RWPE2 (cell line): ENCODE measurements at places on chromosomes 12 and 14.
A peak's percentile ranks its signal among the peaks of the same experiment; 100 is the strongest.

- no peak overlapping the region for H3K4me3 ChIP-seq
- peaks cover 77% of the 10 kb centered on the region for H3K4me1 ChIP-seq
- no peaks in the 10 kb centered on the region for H3K27me3 ChIP-seq
- H3K27ac ChIP-seq: peak overlapping the region; percentile 99
- H3K36me3 ChIP-seq: no peaks in the 10 kb centered on the region
Observed at GRCh38 chr14:68466491-68466977, 326.3 kb downstream of the ZFP36L1 start.

DNA sequence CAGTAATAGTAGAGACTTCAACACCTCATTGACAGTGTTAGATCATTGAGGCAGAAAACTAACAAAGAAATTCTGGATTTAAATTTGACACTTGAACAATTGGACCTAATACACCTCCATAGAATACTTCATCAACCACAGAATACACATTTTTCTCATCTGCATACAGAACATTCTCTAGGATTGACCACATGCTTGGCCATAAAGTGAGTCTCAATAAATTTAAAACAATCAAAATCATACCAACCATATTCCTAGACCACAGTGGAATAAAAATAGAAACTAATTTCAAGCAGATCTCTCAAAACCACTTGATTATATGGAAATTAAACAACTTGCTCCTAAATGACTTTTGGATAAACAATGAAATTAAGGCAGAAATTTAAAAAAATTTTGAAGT, 82.3 kb downstream of the SLC38A4 start:
- no peak overlapping the region for H3K27ac ChIP-seq
- no peak overlapping the region for H3K4me3 ChIP-seq
- DNase-seq: no peak
- no peaks in the 10 kb centered on the region for H3K27me3 ChIP-seq
- H3K4me1 ChIP-seq: no peaks in the 10 kb centered on the region

DNA sequence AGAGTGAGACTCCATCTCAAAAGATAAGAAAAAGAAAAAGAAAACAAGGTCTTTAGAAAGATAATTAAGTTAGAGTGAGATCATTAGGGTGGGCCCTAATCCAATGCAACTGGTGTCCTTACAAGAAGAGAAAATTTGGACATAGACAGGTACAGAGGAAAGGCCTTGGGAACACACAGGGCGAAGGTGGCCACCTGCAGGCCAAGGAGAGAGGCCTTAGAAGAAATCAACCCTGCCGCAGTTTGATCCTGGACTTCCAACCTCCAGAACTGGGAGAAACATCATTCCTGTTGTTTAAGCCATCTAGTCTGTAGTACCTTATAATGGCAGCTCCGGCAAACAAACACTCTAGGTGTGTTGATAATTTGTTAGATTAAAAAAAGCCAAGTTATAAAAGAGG, 491.9 kb downstream of the MED13L start:
- H3K27me3 ChIP-seq: no peaks in the 10 kb centered on the region
- H3K4me3 ChIP-seq: no peak overlapping the region
- H3K4me1 ChIP-seq: no peaks in the 10 kb centered on the region
- no peak overlapping the region for H3K27ac ChIP-seq
- DNase-seq: no peak
- H3K36me3 ChIP-seq: no peaks in the 10 kb centered on the region

DNA sequence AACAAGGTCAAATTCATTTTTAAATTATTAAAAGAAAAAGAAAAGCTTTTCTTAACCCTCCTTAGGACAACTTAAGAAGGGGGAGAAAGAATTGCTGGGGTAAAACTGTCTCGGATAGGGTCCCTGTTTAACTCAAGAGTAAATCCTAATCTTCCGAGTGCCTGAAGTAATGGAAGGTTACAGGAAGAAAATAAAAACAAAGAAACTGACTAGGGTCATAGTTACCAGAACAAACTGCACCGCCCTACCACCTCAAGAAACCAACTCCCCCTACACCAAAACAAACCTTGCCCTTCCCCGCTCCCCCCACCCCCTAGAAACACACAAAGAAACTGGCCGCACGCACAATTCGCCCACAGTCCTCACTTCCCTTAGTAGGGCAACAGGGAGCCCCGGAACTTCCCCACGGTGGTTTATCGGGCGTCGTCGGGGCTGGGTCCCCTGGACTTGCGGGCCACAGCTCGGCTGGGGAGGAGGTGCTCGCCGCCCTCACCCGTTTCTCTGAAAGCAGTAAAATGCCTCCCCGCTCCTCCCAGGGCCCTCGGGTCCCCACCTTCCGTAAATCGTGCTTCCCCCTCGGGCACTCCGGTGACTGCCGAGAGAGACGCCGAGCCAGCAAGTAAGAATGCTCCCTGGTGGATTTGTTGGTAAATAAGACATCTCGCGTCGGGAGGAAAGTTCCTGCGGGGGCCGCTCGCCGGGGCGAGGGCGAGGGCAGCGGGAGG, 2.4 kb downstream of the SINHCAF start:
- H3K27me3 ChIP-seq: no peaks in the 10 kb centered on the region
- H3K27ac ChIP-seq: peak overlapping the region; percentile 67
- H3K4me3 ChIP-seq: peak overlapping the region; percentile 60
- H3K36me3 ChIP-seq: no peaks in the 10 kb centered on the region

DNA sequence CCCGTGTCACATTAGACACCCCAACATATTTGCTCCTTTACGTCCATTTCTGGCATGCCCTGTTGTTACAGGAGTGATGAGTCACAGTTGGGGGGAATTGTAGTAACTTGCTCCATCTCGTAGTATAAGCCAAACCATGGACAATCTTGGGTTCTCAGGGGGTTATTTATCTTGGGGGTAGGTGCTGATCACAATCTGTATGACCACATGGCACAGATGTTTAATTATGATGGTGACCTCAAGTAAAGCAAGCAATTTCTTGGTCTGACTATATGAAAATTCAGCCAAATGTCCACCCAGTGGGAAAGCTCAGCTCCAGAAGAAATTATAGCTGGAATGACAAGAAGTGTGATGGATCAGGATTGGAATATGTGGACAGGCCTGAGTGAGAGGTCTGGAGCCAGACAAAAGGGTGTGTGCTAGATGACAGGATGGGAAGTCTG, 32.1 kb upstream of the STON2 start:
- H3K36me3 ChIP-seq: no peaks in the 10 kb centered on the region
- H3K27ac ChIP-seq: peak overlapping the region; percentile 44
- H3K4me3 ChIP-seq: no peak overlapping the region
- peaks cover 26% of the 10 kb centered on the region for H3K4me1 ChIP-seq
- no peaks in the 10 kb centered on the region for H3K27me3 ChIP-seq

GRCh38 chr14:23559010-23559925, 3.2 kb downstream of the THTPA start:
- no peak overlapping the region for H3K27ac ChIP-seq
- H3K36me3 ChIP-seq: peaks cover 58% of the 10 kb centered on the region
- no peak for DNase-seq
- H3K4me3 ChIP-seq: no peak overlapping the region

GRCh38 chr12:85016413-85016812, 19.7 kb downstream of the TSPAN19 start:
- no peaks in the 10 kb centered on the region for H3K36me3 ChIP-seq
- H3K27me3 ChIP-seq: no peaks in the 10 kb centered on the region
- peaks cover 21% of the 10 kb centered on the region for H3K4me1 ChIP-seq
- no peak overlapping the region for H3K4me3 ChIP-seq

GRCh38 chr12:120404271-120404670, 33.6 kb upstream of the COX6A1 start:
- H3K27me3 ChIP-seq: no peaks in the 10 kb centered on the region
- no peak overlapping the region for H3K4me3 ChIP-seq
- no peaks in the 10 kb centered on the region for H3K36me3 ChIP-seq
- no peak for DNase-seq
- no peaks in the 10 kb centered on the region for H3K4me1 ChIP-seq

DNA sequence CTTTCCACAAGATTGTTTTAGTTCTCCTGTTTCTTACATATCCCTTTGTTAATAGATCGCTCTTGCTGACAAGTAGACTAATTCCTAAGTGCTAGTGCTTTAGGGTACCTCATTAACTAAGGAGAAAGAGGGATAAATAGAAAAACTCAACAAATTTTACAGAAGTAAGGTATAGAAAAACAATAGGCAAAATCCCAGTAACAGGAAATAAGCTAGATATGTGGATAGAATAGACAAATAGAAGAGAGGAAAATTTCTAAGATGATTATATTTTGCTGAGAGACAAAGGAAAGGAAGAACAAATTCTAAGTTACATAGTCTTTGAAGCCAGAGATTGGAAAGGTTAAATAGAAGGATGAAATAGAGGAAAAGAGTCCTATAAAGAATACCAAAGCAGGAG, 1.0 kb downstream of the CD69 start:
- H3K36me3 ChIP-seq: no peaks in the 10 kb centered on the region
- no peaks in the 10 kb centered on the region for H3K27me3 ChIP-seq
- H3K4me1 ChIP-seq: no peaks in the 10 kb centered on the region
- H3K27ac ChIP-seq: no peak overlapping the region
- DNase-seq: no peak

DNA sequence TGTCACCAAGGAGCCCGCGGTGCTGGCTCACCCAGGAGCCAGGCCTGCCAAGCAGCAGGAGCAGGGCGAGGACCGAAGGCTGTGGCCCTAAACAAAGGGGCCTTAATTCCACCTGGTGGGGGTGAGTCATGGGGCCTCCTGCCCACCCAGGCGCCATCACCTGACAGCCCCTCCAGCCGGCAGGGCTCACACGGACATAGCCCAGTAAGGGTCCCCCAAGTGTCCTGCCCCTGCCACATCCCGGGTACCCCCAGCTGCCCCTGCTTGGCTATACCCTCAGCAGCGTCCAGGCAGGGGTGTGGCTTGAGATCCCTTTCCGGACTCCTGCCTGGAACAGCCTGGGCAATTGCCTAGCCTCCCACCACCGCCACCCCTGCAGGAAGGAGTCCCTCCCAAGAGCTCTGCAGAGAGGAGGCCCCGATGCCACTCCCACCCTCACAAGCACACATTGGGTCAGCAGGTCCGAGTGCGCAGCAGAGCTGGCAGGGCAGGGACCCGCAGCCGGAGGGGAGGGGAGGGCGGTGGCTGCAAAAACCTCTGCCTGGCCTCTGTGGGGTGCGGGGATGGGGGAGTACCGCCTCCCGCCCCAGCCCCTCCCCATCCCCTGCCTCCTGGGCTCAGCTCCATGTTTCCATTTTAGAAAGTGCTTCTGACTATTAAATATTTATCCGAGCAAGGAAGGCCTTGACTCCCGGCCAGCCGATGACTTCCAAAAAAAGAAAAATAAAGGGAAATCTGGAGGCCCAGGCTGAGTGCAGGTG, 4.6 kb downstream of the AHNAK2 start:
- DNase-seq: peak; percentile 96
- H3K27ac ChIP-seq: peak overlapping the region; percentile 99
- H3K36me3 ChIP-seq: no peaks in the 10 kb centered on the region
- no peaks in the 10 kb centered on the region for H3K27me3 ChIP-seq

DNA sequence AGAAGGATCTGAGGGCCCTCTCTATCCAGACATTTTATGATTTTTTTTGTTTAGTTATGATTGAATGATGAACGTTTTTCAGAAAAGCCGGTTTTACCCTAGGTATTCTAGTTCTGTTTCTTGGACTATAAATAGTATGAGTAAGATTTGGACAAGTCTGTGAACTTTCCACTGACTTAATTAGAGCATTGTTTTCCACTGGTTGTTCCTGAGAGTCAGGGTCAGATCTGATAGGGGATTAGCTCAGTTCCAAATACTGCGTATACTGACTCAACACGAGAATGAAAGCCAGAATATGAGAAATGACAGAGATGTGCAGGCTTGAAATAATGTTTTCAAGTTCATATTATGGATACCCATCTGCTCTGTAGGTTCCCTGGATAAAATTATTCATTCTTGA, 361.6 kb downstream of the AEBP2 start:
- H3K4me3 ChIP-seq: no peak overlapping the region
- H3K4me1 ChIP-seq: no peaks in the 10 kb centered on the region
- no peak for DNase-seq
- no peaks in the 10 kb centered on the region for H3K36me3 ChIP-seq
- H3K27me3 ChIP-seq: no peaks in the 10 kb centered on the region

- no peaks in the 10 kb centered on the region for H3K4me1 ChIP-seq
- no peaks in the 10 kb centered on the region for H3K27me3 ChIP-seq
- H3K27ac ChIP-seq: no peak overlapping the region
- DNase-seq: no peak
Observed at GRCh38 chr12:20931894-20932293, 121.4 kb downstream of the SLCO1B3 start.

DNA sequence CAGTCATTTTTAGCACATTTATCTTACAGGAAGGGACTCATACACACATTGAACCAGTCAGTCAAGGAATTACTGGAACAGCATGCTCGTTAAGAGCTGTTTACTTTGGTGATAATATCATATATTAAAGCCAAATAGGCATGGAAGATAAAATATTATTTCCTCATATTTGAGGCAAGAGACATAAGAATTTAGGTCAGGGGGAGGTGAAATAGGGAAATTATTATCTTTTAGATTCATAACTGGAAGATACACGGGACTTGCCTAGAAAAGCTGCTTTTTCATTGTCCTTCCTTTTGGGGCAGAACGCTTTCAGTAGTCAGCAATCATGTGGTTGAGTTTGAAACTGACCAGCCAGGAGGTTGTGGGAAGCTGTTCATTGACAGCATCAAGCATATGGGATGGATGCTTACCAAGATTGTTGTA, 72.5 kb downstream of the NTN4 start:
- H3K27me3 ChIP-seq: no peaks in the 10 kb centered on the region
- no peak overlapping the region for H3K27ac ChIP-seq
- DNase-seq: no peak
- peaks cover 7% of the 10 kb centered on the region for H3K4me1 ChIP-seq

GRCh38 chr12:46385438-46385837, 12.9 kb upstream of the SLC38A2 start:
- H3K36me3 ChIP-seq: peaks cover 15% of the 10 kb centered on the region
- no peak for DNase-seq
- no peak overlapping the region for H3K4me3 ChIP-seq
- peaks cover 63% of the 10 kb centered on the region for H3K4me1 ChIP-seq

- H3K27ac ChIP-seq: no peak overlapping the region
- H3K4me3 ChIP-seq: no peak overlapping the region
- no peak for DNase-seq
Observed at GRCh38 chr14:83646228-83646627, 1883.7 kb upstream of the FLRT2 start.

DNA sequence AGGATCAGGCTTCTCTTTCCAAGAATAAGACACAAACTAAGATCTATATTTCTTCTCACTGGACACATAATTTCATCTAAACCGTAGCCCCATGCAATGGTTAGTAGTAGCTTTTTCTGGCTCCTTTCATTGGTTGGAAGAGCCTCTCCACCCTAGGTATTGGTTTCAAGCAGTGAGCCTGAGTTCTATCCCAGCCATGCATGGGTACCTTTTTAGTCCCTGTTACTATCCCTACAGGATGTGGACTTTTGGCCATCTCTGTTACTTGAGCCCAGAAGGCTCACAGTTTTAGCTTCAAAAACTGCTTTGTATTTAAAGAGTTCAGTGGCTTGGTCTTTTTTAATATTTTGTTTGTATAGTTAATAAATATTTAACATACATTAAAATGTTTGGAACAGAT, 16.1 kb downstream of the PPM1A start:
- no peaks in the 10 kb centered on the region for H3K4me1 ChIP-seq
- no peak for DNase-seq
- no peak overlapping the region for H3K27ac ChIP-seq
- no peak overlapping the region for H3K4me3 ChIP-seq

GRCh38 chr12:49548481-49548821, 9.6 kb downstream of the KCNH3 start:
- DNase-seq: no peak
- H3K4me3 ChIP-seq: no peak overlapping the region
- no peak overlapping the region for H3K27ac ChIP-seq
- peaks cover 8% of the 10 kb centered on the region for H3K4me1 ChIP-seq
- no peaks in the 10 kb centered on the region for H3K36me3 ChIP-seq
